ENCODE measurements at places on chromosomes 2 and 18. TPM values are rescaled to one million over a fixed set of nuclear protein-coding genes. Genes with fewer than 3 reads are reported as not detected.

RSAD2 gene
- total RNA-seq, result 0.85 TPM

CCBE1 gene
- total RNA-seq, result 21.4 TPM

DYNAP gene
- not detected for total RNA-seq

COL5A2 gene
- total RNA-seq, result 929 TPM

SAG gene
- total RNA-seq, result not detected

DNAH7 gene
- 0.19 TPM for total RNA-seq

TBR1 gene
- total RNA-seq, result not detected

SCRN3 gene
- total RNA-seq, result 29.3 TPM

DTNA gene
- 31.3 TPM for total RNA-seq

TTN gene
- total RNA-seq, result 0.85 TPM

ZAP70 gene
- not detected for total RNA-seq

SERPINB11 gene
- total RNA-seq, result not detected

LIMS4 gene
- 8.1 TPM for total RNA-seq

RAPGEF4 gene
- 9.6 TPM for total RNA-seq

EHD3 gene
- 56.6 TPM for total RNA-seq

FOXD4L1 gene
- total RNA-seq, result 0.19 TPM

LRATD1 gene
- under 0.01 TPM for total RNA-seq

GALR1 gene
- not detected for total RNA-seq

CHRND gene
- not detected for total RNA-seq

ANKAR gene
- 5.4 TPM for total RNA-seq

LOXL3 gene
- 147 TPM for total RNA-seq

CDKL4 gene
- 11.8 TPM for total RNA-seq

MARCHF4 gene
- 3.3 TPM for total RNA-seq

SDC1 gene
- total RNA-seq, result 14.4 TPM

FBXO41 gene
- total RNA-seq, result 0.38 TPM
